ENCODE measurements at places on chromosomes 7 and 10.

GRCh38 chr7:106778656-106779250, 86.3 kb upstream of the PIK3CG start:
- H3K27ac ChIP-seq = no peak overlapping the region
- H3K4me3 ChIP-seq = no peak overlapping the region
- no peaks in the 10 kb centered on the region for H3K36me3 ChIP-seq
- no peaks in the 10 kb centered on the region for H3K4me1 ChIP-seq

DNA sequence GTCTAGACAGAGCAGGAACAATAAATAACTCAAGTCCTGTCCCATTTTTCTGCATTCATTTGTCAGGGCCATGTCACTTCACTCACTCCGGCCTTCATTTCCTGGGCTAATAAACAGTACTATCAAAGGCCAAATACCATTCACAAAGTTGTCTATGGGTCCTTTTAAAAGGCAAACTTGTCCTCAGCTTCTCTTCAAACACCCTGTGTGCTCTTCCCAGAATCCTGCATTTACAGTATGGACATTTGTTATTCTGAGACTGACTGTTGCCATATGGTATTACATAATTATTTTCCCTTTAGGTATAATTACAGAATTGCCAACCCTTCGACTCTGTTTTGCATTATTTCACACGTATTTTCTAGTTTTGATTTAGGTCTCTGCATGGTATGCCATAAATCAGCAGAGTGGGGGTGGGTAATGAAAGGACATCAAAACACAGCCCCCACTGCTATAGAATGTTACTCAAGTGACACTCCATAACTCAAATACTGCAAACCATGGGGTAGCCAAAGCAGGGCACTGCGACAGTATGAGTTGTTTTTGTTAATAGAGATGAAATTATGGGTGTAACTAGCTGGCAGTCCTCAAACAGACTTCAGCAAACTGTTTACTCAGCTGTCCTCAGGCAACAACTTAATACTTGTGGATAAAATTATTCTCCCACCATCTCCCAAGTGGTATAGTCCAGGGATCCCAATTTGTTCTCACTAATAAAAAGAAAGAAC, 183.7 kb downstream of the TRIL start:
- H3K4me3 ChIP-seq = no peak overlapping the region
- H3K27ac ChIP-seq = no peak overlapping the region
- peaks cover 4% of the 10 kb centered on the region for H3K27me3 ChIP-seq
- H3K36me3 ChIP-seq = no peaks in the 10 kb centered on the region

DNA sequence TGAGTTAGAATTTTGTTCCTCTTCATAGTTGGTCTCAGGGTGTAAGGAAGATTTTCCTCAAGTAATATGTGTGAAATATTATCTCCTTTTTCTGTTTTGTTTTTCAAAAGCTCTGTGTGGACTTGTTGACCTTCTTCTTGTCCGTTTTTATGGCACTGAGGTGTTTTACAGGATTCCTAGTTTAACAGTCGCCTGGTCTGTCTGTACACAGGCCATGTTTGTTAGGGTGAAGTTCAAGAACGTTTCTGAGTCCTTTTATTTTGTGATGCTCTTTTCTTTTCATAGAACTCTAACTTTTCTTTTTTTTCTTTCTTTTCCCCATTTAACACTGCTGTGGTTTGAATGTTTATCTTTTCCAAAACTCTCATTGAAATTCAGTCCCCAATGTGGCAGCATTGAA, 18.5 kb downstream of the TACC2 start:
- H3K4me1 ChIP-seq = no peaks in the 10 kb centered on the region
- no peak overlapping the region for H3K27ac ChIP-seq
- no peaks in the 10 kb centered on the region for H3K36me3 ChIP-seq
- no peak overlapping the region for H3K4me3 ChIP-seq
- DNase-seq = no peak

- H3K27ac ChIP-seq = no peak overlapping the region
- DNase-seq = no peak
- H3K4me3 ChIP-seq = no peak overlapping the region
- peaks cover 24% of the 10 kb centered on the region for H3K4me1 ChIP-seq
Observed at GRCh38 chr7:157498657-157499056, 161.9 kb downstream of the DNAJB6 start.

DNA sequence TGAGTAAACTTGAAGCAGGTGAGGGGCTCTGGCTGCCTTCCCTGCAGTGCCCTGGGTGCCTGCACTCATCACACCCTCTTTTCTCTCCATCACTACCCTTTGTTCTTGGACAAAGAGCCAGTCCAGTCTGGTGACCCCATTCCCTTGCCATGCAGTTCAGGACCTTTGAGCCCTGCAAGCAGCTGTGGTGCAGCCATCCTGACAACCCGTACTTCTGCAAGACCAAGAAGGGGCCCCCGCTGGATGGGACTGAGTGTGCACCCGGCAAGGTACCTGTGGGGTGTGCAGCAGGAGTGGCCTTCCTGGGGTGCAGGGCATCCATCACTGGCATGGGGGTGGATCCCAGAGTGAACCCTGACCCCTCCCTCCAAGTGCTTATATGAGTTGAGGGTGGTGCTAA, 48.7 kb downstream of the TBATA start:
- H3K27me3 ChIP-seq = no peaks in the 10 kb centered on the region
- no peak for DNase-seq
- H3K4me1 ChIP-seq = no peaks in the 10 kb centered on the region
- H3K4me3 ChIP-seq = no peak overlapping the region
- H3K36me3 ChIP-seq = no peaks in the 10 kb centered on the region

DNA sequence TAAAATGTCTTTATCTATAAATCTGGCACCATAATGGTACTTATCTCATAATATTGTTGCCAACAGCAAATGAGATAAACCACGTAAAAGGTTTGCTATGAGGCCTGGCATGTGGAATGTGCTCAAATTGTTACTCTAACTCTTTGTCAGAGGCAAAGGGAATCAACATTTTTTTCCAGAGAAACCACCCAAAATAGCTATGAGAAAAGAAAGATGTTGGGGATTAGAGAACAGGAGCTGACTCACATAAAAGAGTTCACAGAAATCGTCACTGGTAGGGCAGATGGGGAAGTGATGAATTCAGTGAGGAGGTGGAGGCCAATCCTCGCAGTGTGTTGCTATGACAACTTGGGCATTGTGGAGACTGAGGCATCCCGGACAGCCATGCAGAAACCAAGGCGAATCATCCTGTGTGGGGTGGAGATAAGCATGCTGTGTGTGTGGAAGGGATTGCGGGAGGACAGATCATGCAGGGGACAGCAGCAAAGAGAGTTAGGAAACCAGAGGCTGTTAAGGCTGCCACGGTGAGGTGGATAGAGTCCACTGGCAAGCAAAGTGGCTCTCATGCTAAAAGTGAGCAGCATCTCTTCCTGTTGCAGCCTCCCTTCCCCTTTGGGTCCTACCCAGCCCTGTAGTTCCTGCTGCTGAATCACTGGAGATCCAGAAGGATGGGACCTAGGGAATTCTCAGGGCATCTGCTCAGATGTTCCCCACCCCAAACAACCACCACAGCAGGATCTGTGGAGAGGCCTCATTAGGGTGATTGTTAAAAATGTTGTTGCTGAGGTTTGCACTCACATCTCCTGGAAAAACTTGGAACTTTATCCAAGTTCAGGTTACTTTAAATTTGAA, 103.9 kb downstream of the CUBN start:
- H3K36me3 ChIP-seq = no peaks in the 10 kb centered on the region
- DNase-seq = no peak
- peaks cover 61% of the 10 kb centered on the region for H3K4me1 ChIP-seq

GRCh38 chr10:113239566-113240350, 289.7 kb downstream of the TCF7L2 start:
- DNase-seq = no peak
- H3K27me3 ChIP-seq = peaks cover 16% of the 10 kb centered on the region
- H3K27ac ChIP-seq = no peak overlapping the region
- H3K36me3 ChIP-seq = no peaks in the 10 kb centered on the region
- H3K4me1 ChIP-seq = no peaks in the 10 kb centered on the region
- no peak overlapping the region for H3K4me3 ChIP-seq

GRCh38 chr10:112768121-112768520, 181.9 kb upstream of the TCF7L2 start:
- H3K4me3 ChIP-seq = no peak overlapping the region
- no peak overlapping the region for H3K27ac ChIP-seq
- no peaks in the 10 kb centered on the region for H3K36me3 ChIP-seq
- no peaks in the 10 kb centered on the region for H3K27me3 ChIP-seq
- no peak for DNase-seq

GRCh38 chr10:13858709-13859108, 271.9 kb downstream of the PRPF18 start:
- H3K27ac ChIP-seq = no peak overlapping the region
- H3K4me3 ChIP-seq = no peak overlapping the region
- no peaks in the 10 kb centered on the region for H3K27me3 ChIP-seq
- H3K4me1 ChIP-seq = peaks cover 4% of the 10 kb centered on the region
- DNase-seq = no peak

DNA sequence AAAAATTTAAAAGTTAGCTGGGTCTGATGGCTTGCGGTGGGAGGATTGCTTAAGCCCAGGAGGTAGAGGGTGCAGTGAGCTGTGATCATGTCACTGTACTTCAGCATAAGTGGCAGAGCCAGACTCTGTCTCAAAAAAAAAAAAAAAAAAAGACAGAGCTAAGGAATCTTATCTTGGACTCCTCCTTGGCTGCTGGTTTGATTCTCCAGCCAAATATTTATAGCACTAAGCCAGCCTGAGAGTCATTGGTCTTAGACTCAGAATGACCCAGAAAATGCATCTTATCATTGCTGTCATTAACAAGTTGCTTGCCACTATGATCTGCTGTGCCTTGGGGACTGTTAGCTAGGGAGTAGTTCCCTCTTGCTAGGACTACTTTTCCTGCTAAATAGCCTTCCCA, 164.7 kb downstream of the GNAT3 start:
- no peak overlapping the region for H3K4me3 ChIP-seq
- no peaks in the 10 kb centered on the region for H3K4me1 ChIP-seq
- H3K36me3 ChIP-seq = no peaks in the 10 kb centered on the region
- no peaks in the 10 kb centered on the region for H3K27me3 ChIP-seq

DNA sequence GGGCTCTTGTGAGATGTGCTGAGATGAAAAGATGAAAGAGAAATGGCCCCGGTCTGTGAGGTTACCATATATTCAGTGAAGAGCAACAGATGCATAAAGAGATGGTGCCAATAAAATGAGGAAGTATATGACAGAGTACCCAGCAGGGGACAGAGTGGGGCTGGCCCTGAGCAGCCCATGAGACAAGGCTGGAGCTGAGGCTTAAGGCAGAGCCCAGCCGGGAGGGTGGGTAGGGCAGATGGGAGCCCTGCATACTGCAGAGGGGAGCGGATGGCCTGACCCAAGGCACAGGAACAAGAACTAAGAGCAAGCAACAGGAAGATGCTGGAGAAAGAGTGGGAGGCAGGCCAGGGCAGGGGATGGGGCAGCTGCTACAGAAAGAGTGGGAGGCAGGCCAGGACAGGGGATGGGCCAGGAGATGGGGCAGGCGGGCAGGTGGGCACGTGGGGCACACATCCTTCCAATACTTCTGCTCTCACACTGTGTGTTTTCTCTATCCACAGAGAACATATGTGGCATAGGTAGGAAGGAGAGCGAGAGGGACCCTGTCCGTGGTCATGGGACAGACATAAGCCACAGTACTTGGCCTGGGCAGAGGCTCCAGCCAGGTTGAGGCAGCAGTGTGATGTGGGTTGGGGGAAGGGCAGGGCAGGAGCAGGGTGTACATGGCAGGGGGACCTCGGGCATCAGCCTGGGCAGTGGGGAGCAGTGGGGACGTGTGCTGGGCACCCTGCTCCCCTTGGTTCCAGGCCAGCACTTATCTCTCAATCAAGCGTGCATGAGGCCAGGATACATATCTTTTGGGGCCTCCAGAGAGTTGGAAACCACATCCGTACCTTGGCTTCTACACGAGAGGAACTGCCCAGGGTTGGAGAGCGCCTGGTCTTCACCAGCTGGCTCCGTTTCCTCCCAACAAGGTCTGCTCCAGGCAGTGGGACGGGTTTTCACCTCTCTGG, 91.6 kb upstream of the IKZF1 start:
- H3K27me3 ChIP-seq = no peaks in the 10 kb centered on the region
- peak; percentile 43 for DNase-seq
- no peak overlapping the region for H3K4me3 ChIP-seq
- no peak overlapping the region for H3K27ac ChIP-seq
- peaks cover 66% of the 10 kb centered on the region for H3K4me1 ChIP-seq

- H3K4me3 ChIP-seq = no peak overlapping the region
- peaks cover 8% of the 10 kb centered on the region for H3K27me3 ChIP-seq
- no peaks in the 10 kb centered on the region for H3K4me1 ChIP-seq
- DNase-seq = no peak
- no peaks in the 10 kb centered on the region for H3K36me3 ChIP-seq
Observed at GRCh38 chr10:77138541-77138940, 499.1 kb downstream of the KCNMA1 start.

DNA sequence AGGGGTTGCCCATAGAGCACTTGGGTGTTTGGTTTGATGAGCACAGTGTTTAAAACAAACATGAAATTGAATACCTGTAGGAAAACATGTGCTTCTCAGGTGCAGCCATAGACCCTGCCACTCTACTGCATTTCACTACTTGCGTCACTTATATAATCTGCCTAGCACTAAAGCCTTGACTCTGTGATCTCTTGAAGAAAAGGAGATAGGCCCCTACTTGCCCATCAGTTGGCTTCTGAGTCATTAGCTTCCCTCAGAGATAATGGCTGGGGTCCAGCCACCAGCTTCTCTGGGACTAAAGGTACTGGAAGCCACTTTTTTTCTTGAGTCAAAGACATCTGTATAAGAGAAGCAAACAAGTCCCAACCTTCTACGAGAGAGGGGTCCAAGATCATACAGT, 45.9 kb upstream of the BTRC start:
- H3K27me3 ChIP-seq = peaks cover 17% of the 10 kb centered on the region
- DNase-seq = no peak
- H3K4me3 ChIP-seq = no peak overlapping the region
- H3K36me3 ChIP-seq = no peaks in the 10 kb centered on the region

- H3K27me3 ChIP-seq = no peaks in the 10 kb centered on the region
- no peak for DNase-seq
- no peaks in the 10 kb centered on the region for H3K4me1 ChIP-seq
- no peaks in the 10 kb centered on the region for H3K36me3 ChIP-seq
Observed at GRCh38 chr10:96502561-96503282, 11.0 kb downstream of the TLL2 start.

DNA sequence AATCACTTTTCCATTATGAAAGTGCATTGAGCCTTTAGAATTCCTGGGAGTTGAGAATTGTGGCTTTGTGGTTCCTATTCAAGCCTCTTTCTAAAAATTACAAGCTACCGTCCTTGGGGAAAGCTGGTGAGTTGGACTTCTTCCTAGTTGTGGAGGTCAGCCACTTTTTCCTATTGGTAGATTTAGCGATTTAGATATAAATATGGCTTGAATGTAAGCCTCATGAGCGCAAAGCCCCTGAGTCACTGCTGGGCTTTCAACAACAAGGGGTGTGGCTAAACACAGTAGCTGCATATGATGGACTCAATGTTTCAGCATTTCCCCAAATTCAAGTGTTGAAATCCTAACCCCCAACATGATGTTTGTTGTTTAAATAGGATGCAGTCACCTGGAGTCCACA, 150.0 kb upstream of the IGFBP3 start:
- H3K4me3 ChIP-seq = no peak overlapping the region
- no peak overlapping the region for H3K27ac ChIP-seq
- no peaks in the 10 kb centered on the region for H3K36me3 ChIP-seq
- H3K4me1 ChIP-seq = no peaks in the 10 kb centered on the region
